Inflammatory macrophage (primary cell): ENCODE measurements at places on chromosomes 7 and 10.

GRCh38 chr7:87151002-87151728, 1.1 kb upstream of the DMTF1 start:
- DNase-seq, result no peak

GRCh38 chr10:4691776-4692175, 134.2 kb upstream of the AKR1E2 start:
- DNase-seq, result no peak

GRCh38 chr7:47763063-47763974, 181.4 kb upstream of the TNS3 start:
- no peak for DNase-seq

DNA sequence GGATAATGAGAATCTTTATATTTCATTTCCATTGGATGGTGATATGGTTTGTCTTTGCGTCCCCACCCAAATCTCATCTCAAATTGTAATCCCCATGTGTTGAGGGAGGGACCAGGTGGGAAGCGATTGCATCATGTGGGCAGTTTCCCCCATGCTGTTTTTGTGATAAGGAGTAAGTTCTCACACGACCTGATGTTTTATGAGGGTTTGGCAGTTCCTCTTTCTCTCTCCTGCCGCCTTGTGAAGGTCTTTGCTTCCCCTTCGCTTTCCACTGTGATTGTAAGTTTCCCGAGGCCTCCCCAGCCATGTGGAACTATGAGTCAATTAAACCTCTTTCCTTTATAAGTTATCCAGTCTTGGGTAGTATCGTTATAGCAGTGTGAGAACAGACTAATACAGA, 59.4 kb downstream of the MTPN start:
- no peak for DNase-seq

DNA sequence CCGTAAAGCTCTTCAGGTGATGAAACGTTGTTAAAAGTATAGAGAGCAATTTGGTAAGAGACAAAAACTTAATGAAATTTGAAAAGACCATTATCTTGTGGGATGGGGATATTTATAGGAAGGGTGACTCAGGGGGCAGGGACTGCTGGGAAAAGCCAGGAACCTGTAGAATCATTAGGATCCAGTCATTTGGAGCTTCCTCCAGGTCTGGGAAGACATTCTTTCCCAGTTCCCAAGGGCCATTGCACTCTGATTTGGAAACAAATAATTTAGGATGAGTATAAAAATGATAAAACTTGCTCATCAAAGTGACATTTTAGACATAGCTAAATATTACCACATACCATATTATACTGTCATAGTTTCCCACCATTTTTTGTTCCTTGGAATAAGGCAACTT, 143.9 kb downstream of the PFKFB3 start:
- no peak for DNase-seq
